ENCODE measurements at places on chromosomes 1 and 21.
A peak's percentile ranks its signal among the peaks of the same experiment; 100 is the strongest.

DNA sequence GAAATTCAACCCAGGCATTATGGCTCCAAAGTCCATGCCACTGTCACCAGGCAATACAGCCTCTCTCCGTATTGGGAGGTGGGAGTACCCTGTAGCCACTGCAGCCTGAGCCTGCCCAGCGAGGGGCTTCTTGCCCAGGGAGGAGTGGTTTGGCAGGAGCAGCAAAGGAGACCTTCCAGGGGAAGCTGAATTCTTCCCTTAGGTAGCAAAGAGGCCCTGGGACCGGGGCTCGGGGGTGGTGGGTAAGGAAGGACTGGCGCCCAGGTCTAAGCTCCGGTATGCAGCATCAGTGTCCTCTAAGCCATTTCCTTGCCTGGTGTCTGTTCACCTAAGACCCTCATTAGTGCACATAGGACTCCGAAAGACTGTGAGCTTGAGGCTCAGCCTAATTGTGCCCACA lies 17.0 kb downstream of the TNNT2 start:
- DNase-seq: no peak

DNA sequence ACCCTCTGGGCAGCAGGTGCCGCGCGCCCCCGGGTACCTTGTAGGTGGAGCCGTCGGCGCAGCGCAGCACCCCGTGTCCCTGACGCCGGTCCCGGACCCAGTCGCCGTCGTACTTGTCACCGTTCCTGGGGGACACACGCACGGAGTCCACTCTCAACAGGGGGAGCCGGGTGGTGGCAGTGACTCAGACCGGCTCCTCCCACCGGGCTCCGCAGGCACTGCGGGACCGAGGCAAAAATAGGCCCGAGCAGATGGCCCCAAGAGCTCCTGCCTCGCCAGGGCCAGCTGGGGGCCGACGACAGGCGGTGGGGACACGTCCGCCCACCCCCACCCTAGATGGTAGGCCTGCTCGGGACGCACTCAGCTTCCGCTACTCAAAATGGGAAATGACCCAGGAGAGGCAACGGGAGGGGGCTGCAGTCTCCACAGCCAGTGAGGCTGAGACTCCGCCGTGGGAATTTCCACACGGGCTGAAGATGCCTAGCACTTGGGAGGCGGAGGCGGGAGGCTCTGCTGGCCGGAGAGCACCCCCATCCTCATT lies 6.3 kb downstream of the MORN1 start:
- DNase-seq: no peak

DNA sequence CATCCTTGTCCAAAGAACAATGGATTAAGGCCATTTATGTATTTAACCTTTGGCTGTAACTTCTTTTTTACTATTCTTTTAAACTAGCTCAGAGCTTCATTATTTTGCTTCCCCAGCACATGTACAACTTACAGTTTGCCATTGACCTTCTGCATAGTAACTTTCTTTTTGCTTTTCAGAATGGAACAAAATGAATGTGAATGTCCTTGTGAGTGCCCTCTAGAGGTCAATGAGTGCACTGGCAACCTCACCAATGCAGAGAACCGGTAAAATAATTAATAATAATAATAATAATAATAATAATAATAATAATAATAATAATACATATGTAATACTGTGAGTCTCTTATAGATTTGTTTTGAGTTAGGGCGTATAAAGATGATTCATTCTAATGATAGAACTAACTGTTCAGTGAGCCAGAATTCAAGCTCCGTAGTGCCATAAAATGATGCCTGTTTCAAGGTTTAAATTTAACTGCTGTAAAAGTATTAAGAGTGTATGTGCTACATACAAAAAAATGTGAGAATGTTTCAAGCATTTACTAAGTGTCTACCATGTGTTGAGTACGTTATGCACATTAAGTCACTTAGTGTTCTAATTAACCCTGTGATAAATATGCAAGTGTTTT lies 69.0 kb upstream of the RAVER2 start:
- no peak for DNase-seq

DNA sequence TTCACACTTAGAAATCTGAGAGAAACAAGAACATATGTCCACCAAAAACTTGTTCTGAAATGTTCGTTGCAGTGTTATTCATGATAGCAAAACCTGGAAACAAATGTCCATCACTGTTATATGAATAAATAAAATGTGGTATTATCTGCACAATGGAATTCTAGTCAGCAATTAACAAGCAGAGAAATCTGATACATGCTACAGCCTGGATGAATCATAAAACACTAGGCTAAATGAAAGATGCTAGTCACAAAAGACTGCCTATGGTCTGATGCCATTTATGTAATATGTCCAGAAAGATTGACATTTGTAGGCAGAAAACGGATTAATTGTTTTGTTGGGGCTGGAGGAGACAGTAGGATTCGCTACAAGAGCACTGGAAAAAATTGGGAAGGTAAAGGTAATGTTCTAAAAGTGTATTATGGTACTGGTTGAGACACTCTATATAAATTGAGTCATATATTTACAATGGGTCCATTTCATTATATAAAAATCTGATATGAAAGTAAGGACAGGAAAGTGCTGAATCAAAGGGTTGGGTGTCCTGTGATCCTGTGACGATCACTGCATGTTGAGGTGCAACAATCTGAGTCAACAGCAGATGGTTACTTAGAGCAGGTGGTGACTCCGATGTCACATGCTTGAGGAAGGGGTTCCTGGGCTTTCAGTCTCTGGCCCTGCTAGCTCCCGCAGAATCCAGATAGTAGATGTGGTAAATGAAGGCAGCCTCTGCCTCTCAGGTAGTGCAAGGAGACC lies 102.1 kb upstream of the NBPF4 start:
- no peak for DNase-seq

GRCh38 chr1:228378873-228379460 lies 27.7 kb downstream of the TRIM11 start:
- peak; percentile 17 for DNase-seq

GRCh38 chr1:54287176-54287650 lies 87.2 kb downstream of the MRPL37 start:
- DNase-seq: no peak

GRCh38 chr1:214895011-214895600 lies 187.4 kb upstream of the KCNK2 start:
- no peak for DNase-seq
